ENCODE measurements at places on chromosomes 2 and 18.

GRCh38 chr2:8821276-8822217 lies 15.9 kb downstream of the KIDINS220 start:
- DNase-seq, result no peak

GRCh38 chr2:153739394-153739793 lies 132.3 kb upstream of the GALNT13 start:
- no peak for DNase-seq

GRCh38 chr2:46866770-46867246 lies 48.8 kb downstream of the MCFD2 start:
- no peak for DNase-seq

DNA sequence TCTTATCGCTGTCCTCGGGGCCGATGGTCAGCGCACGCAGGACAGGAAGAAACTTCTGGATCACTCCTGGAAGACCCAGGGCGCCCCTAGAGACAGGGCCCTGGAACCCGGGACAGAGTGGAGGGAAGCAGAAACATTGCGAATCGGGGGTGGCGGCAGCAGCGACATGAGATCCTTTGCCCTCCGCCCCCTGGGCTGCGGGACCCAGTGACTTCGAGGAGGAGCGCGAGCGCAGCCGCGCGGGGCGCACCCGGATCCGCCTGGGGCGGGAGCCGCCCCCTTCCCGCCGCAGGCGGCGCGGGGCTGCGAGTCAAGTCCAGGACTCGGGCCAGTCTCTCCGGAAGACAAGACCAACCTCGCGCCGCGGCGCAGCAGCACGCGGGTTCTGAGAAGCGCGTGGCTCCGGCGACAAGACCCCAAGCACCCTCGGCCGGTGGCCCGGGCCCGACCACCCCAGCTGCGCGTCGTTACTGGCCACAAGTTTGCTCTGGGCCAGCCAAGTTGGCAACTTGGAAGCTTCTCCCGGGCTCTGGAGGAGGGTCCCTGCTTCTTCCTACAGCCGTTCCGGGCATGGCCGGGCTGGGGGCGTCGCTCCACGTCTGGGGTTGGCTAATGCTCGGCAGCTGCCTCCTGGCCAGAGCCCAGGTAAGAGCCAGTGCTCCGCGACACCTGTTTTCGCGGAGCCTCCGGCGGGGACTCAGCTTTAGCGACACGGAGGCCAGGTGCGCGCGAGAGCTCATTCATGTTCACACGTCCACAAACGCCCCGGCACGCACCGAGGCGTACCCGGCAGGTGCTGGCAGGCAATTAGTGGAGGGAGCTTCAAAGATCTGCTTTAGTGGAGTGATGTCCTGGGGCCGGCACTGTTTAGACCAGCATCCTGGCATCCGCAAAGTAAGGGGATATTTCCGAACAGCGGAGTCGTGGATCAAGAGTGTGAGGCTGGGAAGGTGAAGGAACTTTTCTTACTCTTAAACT lies at the start of gene PTH2R:
TSS of gene PTH2R (plus strand) at position 319 of the 978 bp plus-strand sequence. CDS start at position 571, 252 bp downstream.
- no peak for DNase-seq

DNA sequence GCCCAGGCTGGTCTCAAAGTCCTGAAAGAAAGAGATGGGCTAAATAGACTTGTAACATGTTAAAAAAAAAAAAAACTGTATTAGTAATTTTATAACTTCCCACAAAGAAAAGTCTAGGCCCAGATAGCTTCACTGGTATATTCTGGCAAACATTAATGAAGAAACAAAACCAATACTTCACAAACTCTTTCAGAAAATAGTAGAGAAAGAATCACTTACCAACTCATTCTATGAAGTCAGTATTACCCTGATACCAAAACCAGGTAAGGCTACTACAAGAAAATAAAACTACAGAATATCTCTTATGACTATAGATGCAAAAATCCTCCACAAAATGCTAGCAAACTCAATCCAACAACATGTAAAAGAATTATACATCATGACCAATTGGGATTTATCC lies 59.9 kb upstream of the ODC1 start:
- DNase-seq, result no peak

- no peak for DNase-seq
These were observed 8.4 kb downstream of the DSEL start for GRCh38 chr18:67508146-67508545.

- DNase-seq, result no peak
These were observed 248.5 kb upstream of the SESTD1 start for GRCh38 chr2:179513181-179513580.

DNA sequence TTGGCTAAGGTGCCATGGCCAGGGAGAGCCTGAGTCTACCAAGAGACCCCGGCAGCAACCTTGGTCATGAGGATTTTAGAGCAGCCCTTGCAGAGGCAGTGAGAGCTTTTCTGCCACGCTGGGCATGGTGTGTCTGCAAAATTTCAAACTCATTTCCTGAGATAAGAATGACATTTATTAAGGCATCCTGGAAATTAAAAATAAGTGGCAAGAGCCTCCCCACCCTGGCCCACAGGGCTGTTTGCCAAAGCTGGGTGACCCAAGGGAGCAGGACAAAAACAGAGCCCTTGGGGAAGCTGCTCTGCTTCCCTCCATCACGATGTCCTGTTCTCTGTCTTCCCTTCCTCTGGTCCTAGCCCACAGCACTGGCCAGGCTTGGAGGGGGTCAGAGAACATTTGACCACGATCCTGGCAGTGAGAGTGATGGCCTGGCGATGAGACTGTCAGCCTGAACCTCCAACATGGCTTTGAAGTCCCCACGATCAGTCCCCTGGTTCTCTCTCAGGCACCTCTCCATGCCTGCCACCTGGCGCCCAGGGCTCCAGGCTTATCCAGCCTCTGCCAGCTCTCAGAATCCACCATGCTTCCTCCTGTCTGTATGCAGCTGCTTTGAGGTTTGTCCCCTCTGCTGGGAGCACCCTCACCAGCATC lies 68.9 kb upstream of the RMDN2 start:
- DNase-seq, result no peak

DNA sequence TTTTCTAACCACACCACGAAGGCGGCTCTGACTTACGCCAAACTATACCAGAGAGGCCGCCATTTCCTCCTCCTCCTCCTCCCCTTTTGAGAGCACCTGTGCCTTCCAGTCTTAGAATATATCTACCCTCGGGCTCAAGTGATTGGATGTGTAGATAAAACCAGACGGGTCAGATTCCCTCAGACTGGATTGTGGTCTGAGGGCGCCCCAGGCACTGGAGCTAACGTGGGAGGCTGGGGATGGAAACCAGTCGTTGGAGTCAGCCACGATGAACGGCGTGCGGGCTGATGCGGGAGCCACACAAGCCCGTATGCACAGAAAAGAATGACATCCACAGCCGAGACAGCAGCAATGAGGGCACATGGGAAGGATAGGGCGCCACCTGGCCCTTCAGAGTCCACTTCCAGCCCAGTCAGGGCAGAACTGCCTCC lies 12.3 kb upstream of the ODC1 start:
- no peak for DNase-seq

GRCh38 chr2:29238497-29238896 lies 123.3 kb downstream of the CLIP4 start:
- DNase-seq, result no peak

DNA sequence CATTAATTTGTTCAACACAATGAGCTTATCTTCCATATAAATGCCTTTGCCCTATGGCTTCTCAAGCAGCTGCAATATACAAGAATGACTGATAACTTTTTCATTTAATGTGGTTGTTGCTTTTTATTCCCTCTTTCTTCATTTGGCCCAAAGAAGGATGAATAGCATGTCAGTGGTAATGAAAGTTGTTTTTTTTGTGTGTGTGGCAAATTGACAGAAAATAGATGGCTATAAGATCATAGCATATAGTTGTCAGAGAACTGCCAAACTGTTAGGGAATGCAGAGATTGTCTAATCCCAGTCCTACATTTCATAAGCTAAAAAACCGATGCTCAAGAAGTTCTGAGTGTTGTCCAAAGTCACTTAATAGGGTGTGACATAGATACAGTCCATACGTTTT lies 244.3 kb downstream of the ACTR3 start:
- no peak for DNase-seq
